ENCODE measurements at places on chromosomes 5 and 9. TPM values are rescaled to one million over a fixed set of nuclear protein-coding genes. Genes with fewer than 3 reads are reported as not detected.

DNA sequence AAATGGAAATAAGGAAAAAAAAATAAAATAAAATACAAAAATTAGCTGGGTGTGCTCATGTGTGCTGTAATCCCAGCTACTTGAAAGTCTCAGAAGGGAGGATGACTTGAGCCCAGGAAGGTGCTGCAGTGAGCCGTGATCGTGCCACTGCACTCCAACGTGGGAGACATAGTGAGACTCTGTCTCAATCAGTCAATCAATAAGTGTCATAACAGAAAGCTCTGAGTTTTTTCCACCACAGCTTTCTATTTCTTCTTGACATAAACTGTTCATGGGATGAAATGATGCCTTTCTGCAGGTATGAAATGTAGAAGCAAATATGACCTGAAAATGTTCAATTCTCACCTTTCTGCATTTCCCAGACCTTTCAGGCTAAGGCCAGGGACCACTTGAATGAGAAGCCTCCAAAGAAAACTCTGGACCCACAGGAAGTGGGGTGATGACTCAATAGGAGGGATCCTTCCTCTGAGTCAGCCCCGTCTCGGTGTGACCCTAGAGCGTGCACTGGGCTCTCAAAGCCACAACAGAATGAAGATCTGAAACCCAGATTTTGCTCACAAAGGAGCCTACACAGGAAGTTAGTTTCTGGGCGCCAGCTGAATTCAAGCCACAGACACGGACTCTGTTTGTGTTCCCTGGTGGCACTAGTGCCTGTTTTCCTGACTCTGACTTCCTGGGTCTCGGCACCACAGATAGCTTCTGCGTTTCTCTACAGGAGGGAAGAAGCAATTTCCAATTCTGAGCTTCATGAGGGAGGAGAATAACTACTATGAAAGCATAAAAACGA, 62.0 kb downstream of the ANKH start:
- peak; percentile 81 for DNase-seq

GRCh38 chr9:78393340-78393739, 96.4 kb downstream of the PSAT1 start:
- no peak for DNase-seq

DNA sequence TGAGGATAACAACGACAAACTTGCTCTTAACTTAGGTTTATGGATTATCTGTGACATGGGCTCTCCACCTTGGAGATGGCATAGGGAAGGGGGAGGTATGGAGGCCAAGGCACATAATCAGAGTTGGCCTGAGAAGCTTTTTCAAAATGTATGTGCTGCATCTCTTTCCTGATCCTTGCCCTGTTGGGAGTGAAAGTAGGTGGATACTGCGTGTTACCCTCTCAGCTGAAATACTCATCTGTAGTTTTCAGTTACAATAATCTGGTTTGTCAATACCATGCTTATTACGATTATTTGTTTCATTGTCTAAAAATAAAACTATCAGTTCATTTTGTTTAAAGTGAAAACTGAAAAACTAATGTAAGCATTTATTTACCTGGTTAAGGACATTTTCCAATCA, 86.7 kb downstream of the SLC44A1 start:
- DNase-seq = no peak

SYK gene
- 2.3 TPM for polyA plus RNA-seq

GRCh38 chr9:99663856-99664255, 157.8 kb upstream of the NR4A3 start:
- no peak for DNase-seq

CCDC152 gene
- polyA plus RNA-seq = 4.8 TPM
